ENCODE measurements at places on chromosomes 1 and 21. TPM values are rescaled to one million over a fixed set of nuclear protein-coding genes. Genes with fewer than 3 reads are reported as not detected.

The OR2AK2 gene
- not detected for total RNA-seq

The PLA2G5 gene
- total RNA-seq, result 0.09 TPM

The TCHH gene
- not detected for total RNA-seq

The RNPEP gene
- total RNA-seq, result 43.0 TPM

The KANK4 gene
- total RNA-seq, result under 0.01 TPM

The RBP7 gene
- not detected for total RNA-seq

The TRIM67 gene
- not detected for total RNA-seq

The LEMD1 gene
- total RNA-seq, result not detected

The ADGRB2 gene
- 10.6 TPM for total RNA-seq

The NOC2L gene
- 75.0 TPM for total RNA-seq

The PCP4 gene
- not detected for total RNA-seq

The SELL gene
- 0.09 TPM for total RNA-seq

The KLHDC8A gene
- total RNA-seq, result not detected

The CASZ1 gene
- under 0.01 TPM for total RNA-seq

The EVA1B gene
- 186 TPM for total RNA-seq

The RUNX3 gene
- total RNA-seq, result not detected

The B3GALT5 gene
- total RNA-seq, result 0.17 TPM

The BSND gene
- total RNA-seq, result not detected

The FHAD1 gene
- 0.32 TPM for total RNA-seq

The TNFRSF18 gene
- 0.34 TPM for total RNA-seq

The CHAF1B gene
- 0.60 TPM for total RNA-seq

The MCOLN2 gene
- total RNA-seq, result 3.0 TPM

The HENMT1 gene
- 4.1 TPM for total RNA-seq

The HPDL gene
- 0.26 TPM for total RNA-seq

The NTRK1 gene
- 0.16 TPM for total RNA-seq
